ENCODE measurements at places on chromosomes 12 and 14. TPM values are rescaled to one million over a fixed set of nuclear protein-coding genes. Genes with fewer than 3 reads are reported as not detected.

GRCh38 chr14:102821252-102821651 lies 44.0 kb downstream of the TRAF3 start:
- DNase-seq = no peak

Gene TMEM119
- not detected for total RNA-seq

- DNase-seq = no peak
Measured at GRCh38 chr12:53816360-53817020, 64.7 kb upstream of the CISTR start.

Gene HOXC13
- total RNA-seq = not detected

DNA sequence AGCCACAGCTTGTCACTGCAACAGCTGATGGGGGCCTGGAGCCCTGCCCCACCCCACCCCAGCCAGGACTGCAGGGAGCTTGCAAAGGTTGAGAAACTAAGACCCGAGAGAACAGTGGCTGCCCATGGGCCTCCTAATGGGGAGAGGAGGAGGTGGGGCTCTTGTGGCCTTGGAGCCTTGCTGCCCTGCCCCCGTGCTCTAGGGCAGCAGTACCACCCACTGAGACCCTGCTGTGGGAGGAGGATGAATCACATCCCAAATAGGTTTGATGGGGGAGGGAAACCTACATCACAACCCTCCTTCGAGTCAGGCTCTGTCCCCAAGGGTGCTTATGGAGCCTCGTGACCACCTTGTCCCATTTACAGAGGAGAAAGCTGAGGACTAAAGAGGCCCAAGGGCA lies 15.9 kb downstream of the HHIPL1 start:
- no peak for DNase-seq

- no peak for DNase-seq
Measured at GRCh38 chr12:39931231-39931630, 174.7 kb downstream of the SLC2A13 start.

- no peak for DNase-seq
Measured at GRCh38 chr12:30286345-30286926, 409.2 kb downstream of the IPO8 start.

Gene LETMD1
- total RNA-seq = 81.5 TPM

Gene SLC24A4
- total RNA-seq = not detected
